ENCODE measurements at places on chromosomes 6 and 20. TPM values are rescaled to one million over a fixed set of nuclear protein-coding genes. Genes with fewer than 3 reads are reported as not detected.

GRCh38 chr6:118387921-118388701, 160.0 kb upstream of the PLN start:
- peak; percentile 92 for DNase-seq

The OPRM1 gene
- total RNA-seq: not detected

The TBX18 gene
- 0.19 TPM for total RNA-seq

- DNase-seq: peak; percentile 55
These were observed 58.9 kb downstream of the FOXO3 start for GRCh38 chr6:108619431-108620197.

The COL21A1 gene
- not detected for total RNA-seq

- no peak for DNase-seq
These were observed 4.6 kb upstream of the EEF1A2 start for GRCh38 chr20:63503524-63503923.

DNA sequence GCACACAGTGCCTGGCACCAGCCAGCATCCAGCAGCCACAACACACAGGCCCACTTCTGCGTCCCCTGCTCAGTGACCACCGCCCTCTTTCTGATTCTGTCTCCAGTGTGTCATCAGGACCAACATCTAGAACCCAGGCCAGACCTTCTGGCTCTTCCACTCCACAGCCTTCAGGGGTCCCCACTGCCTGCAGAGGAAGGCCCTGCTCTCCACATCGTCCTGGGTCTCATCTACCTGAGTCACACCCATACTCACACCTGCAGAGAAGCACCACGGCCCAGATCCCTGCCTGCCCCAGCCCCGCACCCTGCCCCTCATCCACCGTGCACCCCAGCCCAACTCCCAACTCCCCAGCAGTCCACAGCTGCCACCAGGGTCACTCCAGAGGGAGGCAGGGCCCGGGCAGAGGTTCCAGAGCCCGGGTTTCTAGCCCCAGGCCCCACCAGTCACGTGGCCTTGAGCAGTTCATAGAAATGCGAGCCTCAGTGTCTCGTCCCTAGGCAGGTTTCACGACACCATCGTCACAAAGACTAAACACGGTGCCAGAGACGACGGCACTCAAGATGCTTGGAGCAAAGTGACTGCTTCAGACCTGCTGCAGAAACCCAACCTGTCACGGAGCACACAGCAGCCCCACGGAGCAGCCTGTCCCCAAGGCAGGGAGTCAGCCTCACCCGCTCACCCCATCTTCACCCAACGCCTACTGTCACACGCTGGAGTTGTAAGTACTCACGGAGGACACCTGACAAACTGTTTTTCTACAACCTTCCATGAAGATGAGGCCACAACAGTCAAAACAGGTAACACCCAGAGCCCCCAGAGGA, 16.1 kb downstream of the TAF4 start:
- no peak for DNase-seq

- DNase-seq: no peak
These were observed 56.6 kb downstream of the SH3BGRL2 start for GRCh38 chr6:79687759-79688158.

The FOXF2 gene
- not detected for total RNA-seq

DNA sequence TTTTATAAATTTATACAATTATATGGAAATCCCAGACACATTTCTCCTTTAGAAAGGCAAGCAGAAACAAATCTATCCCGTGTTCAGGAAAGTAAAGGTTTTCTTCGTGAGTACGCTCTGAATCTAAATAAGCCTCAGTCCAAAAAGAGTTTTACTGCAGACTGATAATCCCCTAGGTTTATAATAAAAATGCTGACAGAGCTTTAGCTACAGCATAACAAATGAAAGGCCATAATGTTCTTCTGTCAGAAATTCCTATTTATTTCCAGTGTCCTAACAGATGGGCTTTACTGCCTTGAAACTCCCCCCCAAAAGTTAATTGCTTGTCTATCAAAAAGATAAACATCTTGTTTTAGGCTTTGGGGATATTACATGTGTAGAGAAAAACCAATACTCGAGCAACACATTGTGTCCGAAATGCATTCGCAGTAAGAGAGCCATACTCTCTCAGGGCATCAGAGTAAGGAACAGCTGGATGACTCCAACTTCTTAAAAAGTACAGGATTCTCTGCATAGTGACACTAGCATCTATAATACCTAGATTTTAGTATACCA, 109.0 kb downstream of the PRKN start:
- DNase-seq: no peak

- no peak for DNase-seq
These were observed 219.7 kb downstream of the ZMYND8 start for GRCh38 chr20:47136782-47137181.

GRCh38 chr6:33607126-33607783, 13.9 kb upstream of the ITPR3 start:
- no peak for DNase-seq

DNA sequence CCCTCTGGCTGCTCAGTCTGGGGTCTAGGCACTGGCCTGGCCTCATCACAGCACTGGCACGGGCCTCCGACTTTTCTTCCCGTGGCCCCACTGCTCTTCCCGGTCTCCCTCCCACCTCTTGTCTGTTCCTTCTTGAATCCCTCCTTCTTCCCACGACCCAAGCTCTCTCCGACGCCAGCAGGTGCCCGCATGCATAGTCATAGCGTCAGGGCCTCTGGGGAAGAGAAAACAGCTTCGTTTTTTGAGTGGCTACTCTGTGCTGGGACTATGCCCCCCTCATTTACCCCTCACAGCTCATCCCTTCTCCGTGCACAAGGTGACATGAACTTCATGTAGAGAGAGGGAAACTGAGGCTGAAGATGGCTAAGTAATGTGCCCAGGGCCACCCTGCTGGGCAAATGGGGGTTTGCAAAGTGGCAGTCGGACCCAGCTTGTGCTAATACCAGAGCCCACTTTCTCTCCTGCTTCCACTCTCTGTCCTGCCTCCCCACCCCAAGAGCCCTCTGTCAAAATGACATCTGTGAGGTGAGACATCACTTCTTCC, 59.2 kb downstream of the SYNJ2 start:
- DNase-seq: no peak

DNA sequence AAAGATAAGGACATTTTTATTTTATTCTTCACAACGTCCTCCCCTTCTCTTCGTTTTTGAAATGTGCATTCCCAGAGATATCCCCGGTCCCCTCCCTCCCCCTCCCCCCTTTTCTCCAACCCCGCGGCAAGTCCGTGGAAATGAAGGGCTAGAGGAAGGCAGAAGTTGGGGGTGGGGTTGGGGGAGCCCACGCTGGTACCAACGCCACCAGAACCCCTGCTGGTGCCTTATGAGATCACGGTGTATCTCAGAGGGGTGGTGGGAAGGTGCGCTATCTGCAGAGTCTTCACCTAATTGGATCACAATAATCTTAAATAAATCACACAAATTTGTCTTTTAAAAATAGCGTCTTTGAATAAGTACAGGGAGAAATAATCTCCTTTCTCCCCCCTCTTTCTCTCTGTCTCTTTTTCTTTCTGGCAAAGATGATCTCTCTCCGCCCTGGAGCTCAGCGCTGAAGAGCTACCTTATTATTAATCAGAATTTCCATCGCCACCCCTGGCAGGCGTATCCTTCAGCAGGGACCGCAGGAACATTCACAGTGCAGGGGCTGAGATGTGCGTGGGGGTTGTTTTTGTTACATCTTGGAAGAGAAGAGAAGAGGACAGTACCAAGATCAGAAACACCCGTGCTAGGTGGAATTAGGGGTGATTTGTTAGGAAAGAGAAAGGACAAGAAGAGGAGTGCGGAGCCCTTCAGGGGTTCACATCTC, 915 bp downstream of the CLVS2 start:
- DNase-seq: no peak

DNA sequence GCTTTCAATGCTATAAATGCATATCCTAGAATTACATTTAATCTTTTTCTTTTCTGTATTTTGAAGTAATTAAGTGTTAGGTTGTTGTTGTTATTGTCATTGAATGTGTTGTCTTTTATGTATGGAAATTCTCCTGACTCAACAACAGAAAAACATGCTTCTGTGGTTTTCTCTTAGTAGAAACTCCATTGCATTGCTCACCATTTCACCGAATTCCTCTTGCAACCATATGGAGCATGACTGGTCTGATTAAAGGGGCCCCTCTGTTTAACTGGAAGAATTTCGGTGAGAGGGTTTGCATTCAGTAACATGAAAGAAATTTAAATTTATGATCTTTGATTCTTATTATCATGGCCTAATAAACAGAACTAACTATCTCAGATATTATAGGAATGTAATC, 454.3 kb upstream of the JARID2 start:
- DNase-seq: peak; percentile 37

DNA sequence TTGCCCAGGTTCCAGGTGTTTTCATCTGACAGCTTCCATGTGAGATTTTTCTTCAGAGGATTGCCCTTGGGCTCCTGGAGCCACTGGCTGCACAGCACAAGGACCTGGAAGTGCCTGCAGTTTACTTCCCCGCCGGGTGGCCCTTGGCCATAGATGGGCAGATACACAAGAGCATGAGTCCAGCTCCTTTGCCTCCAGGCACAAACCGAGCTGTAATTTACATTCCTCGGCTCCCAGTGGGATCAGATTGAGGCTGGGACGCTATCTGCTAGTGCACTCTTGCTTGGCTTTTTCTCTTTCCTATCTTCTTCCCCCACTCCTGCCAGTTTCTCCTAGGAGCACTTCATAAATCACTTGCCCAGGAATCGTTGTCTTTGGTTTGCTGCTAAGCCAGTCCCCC, 85.4 kb upstream of the RALY start:
- DNase-seq: no peak

The SMIM8 gene
- total RNA-seq: 7.2 TPM

DNA sequence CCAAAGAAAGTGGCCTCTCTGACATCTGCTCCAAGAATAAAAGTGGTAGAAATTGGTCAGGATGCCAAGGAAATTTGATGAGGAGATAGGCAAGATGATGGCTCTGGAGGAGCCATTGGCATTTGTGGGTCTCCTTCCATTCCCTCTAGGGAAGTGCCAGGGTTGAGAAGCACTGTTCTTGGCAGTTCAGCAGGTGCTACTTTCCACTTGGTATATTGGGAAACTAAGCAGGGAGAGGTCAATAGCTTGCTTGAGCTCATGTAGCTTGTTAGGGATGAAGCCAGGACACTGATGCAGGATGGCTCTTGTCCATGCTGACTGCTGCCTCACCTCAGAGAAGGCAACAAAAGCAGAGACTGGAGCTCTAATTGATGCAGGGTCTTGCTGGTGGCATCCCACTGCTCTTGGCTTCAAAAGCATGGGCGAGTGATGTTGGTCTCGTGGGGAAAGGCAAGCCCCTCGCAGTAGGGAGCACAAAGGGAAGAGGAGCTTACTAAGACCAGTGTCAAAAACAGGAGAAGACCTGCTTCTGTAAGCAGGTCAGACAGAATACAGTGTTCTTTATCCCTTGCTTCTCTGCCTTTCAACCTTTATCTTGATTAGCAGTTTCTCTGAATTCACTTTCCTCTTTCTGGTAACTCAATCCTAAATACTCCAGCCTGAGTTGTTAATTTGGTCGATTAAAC, 73.1 kb upstream of the RIPOR2 start:
- no peak for DNase-seq

GRCh38 chr6:101312652-101313051, 80.9 kb upstream of the GRIK2 start:
- no peak for DNase-seq

- peak; percentile 84 for DNase-seq
These were observed 65.8 kb upstream of the ARMC2 start for GRCh38 chr6:108782179-108783041.

The CYB5R4 gene
- total RNA-seq: 21.6 TPM

- DNase-seq: no peak
These were observed 8.7 kb downstream of the CST4 start for GRCh38 chr20:23680146-23680545.

DNA sequence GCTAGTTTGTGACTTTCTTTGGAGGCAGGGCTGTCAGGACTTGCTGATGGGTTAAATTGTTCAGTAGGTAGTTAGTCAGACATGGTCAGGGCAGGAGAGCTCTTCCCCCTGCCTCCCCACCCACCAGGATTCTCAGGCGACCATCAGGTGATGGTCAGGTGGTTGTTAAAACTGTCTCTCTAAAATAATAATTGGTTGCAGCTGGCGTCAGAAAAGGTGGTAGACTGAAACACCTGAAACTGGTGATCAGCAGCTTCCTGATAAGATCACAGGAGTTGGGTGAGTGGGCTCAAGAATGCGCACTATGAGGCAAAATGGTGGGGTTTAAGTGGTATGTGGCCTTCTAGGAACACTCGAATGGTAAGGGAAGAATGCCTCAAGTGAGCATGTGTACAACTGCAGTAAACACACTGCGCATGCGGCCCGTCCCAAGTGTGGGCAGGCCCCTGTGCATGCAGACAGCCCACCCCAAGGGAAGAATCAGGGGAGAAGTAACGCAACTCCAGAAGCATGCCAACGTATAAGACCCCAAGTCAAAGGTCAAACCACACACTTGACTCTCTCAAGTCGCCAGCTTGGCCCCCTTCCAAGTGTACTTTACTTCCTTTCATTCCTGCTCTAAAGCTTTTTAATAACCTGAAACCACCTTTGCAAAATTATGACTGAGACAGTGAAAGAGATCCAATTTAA, 7.9 kb upstream of the BLCAP start:
- no peak for DNase-seq

GRCh38 chr6:67863346-67863745, 771.7 kb upstream of the ADGRB3 start:
- no peak for DNase-seq

The EYA4 gene
- total RNA-seq: not detected

- DNase-seq: no peak
These were observed 60.0 kb downstream of the JARID2 start for GRCh38 chr6:15305909-15306308.

- no peak for DNase-seq
These were observed 136.0 kb downstream of the AIG1 start for GRCh38 chr6:143196525-143197225.

- DNase-seq: no peak
These were observed 18.8 kb downstream of the TBPL1 start for GRCh38 chr6:133971861-133972260.

The TPD52L1 gene
- 115 TPM for total RNA-seq

DNA sequence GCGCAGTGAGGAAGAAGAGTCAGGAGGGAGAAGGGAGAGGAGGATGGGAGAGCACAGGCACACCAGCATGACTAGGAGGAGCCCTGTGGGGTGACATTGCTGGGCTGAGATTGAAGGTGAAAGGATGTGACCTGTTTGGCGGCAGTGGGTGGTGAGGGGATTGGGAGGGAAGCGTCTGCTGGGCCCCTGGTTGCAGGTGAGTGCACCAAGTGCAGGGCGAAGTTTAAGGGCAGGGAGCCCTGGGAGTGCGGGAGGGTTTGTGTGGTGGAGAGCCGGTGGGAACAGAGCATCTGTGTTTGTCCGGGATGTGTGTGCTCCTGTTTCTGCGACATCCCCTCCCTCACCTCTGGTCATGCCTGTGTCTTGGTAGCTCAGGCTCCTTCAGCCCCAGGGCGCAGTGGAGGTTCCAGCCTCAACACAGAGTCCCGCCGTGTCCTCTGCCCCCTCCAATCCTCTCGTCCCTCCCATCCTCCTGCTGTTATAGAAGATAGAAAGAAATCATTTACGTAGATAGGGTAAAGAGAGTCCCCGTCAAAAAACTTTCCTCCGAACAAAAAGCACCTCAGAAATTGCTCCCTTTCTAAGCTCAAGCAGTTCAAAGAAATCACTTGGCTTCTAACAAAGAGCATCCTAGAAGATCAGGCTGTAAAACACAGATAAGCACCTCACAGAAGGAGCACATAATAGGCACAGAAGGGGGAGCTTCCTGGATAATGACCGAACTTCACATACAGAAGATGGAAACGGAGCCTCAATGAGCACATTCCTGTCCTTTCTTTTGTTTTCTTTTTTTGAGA, 25.0 kb downstream of the ULBP1 start:
- DNase-seq: no peak
